NCI-H1417 (cell line): ENCODE measurements at places on chromosomes 16 and 17.
A peak's percentile ranks its signal among the peaks of the same experiment; 100 is the strongest.

GRCh38 chr17:550041-550398 is 164.6 kb downstream of the VPS53 start:
- no peak for DNase-seq

- peak; percentile 35 for DNase-seq
Observed at GRCh38 chr17:181245-182049, at the start of gene DOC2B. Gene DOC2B, minus strand, starts transcription at chr17:181650. Its CDS starts 171 bp downstream, at chr17:181479.

- DNase-seq = no peak
Observed at GRCh38 chr17:63317166-63317840, 128.8 kb downstream of the CYB561 start.

DNA sequence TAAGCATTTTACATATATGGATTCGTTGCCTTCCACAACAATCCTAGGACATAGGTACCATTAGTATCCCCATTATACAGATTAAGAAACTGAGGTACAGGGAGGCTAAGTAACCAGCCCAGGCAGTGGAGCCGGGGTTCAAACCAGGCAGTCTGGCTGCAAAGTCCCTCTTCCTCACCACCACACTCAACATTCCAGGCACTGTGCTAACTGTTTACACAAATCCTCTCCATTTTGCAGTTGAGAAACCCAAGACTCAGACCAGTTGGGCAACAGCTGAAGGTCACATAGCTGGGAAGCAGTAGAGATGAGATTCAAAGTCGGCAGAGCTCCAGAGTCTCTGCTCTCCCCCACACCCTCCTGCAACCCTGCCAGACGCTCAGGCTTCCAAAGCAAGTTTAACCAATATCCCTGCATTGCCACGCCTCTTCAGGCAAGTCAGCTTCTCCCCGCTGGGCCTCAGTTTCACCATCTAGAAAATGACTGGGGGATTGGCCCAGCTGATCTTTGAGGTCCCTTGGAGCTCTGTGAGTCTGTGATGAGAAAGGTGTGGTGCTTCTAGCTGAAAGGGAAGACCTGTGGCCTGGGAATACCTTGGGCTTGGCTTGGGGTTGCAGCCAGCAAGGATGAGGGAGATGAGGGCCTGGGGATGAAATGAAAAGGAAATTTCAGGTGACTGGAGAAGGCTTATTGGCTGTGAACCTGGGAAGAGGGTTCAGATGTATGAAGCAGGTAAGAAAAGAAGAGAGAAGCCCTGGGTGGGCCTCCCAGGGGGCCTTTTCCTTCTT is 14.0 kb downstream of the CCR7 start:
- no peak for DNase-seq

DNA sequence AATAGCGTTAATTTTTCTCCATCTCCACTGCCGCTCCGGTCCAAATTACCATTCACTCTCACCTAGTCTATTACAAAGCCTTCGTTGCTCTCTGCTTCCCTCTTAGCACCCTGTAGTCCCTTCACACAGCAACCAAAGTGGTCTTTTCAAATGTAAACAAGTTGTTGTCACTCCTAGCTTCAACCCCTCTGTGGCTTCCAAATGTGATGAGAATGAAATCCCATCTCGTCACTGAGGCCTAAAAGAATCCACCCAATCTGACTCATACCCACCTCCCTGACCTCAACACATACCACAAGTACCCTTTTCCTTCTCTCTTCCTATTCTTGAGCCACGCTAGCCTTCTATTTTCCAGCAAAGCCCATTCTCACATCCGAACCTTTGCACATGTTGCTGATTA is 2.2 kb upstream of the PELP1 start:
- no peak for DNase-seq

DNA sequence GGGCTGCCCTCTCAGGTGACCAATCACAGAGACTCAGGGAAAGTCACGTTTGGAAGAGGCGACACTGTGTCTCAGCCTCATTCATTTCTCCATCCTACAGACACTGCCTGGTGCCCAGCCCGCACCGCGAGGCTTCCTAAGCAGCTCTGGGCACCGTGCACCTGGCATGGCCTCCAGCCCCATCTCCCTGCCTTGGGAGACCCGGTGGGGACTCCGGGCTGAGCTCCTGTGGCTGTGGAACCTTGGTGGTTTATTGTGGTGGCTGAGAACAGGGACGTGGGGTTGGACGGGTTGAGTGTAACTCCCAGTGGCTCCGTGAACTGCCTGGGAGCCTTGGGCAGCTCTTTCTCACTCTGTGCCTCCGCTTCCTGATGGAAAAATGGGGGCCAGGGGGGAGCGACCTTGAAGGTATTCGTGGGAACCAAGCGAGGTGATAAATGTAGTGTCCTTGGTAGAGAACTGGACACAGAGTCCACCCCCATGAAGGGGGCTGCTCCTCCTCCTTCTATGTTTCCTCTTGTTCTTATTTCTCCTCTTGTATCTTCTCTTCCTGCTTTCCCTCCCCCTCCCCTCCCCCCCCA is 215.4 kb downstream of the SEC14L1 start:
- no peak for DNase-seq

GRCh38 chr17:40818343-40818732 is 4.1 kb downstream of the KRT10 start:
- DNase-seq = no peak

DNA sequence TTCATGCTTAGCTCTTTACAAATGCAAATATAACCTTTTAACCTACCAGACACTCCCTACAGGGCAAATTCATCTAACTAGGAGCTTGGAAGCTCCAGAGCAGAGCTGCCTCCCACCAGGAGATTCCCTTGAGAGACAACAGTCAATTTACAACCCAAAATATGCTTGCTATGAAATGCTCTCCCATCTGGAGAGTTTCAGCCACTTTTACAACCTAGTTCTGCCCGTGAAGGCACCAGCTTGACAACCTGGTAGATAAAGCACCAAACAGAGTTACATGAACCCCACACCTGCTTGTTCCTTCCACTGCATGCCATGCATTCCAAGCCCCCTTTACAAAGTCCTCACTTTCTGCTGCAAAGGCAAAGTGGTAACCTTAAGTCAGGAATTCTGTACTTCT is 215.3 kb upstream of the KIF2B start:
- DNase-seq = no peak

- DNase-seq = no peak
Observed at GRCh38 chr17:57121308-57122042, 36.4 kb downstream of the AKAP1 start.

DNA sequence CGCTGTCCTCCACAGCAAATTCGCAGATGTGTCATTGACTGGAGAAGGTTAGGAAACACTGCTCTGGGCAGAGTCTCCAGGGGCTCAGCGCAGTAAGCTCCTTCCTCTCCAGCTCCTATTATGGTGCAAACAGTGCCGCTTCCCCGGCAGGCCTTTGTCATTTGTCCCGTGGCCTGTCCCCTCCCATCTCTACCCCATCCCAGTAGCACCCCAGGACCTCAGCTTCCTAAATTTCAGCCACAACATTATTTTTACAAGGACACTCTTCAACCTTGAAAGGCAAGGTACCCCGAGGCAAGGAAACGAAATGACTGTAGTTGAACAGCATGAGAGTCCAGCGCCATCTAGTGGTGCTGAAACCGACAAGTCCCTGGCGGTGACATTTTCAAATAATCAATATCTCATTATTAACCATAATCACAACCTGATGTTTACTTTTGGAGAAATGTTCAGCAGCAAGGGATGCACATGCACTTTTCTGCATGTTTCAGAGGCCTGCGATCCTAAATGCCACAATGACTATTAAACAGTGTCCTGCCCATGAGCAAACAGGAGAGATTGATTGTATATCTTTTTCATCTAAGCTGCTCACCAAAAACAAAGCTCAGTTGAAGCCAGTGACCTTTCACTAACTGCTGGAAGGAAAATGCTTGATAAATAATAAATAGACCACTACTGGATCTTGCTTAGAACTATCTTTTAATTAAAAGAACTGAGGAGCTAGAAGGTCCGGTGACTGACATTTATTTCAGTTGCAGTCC is 16.5 kb downstream of the MRPS23 start:
- DNase-seq = peak; percentile 73

DNA sequence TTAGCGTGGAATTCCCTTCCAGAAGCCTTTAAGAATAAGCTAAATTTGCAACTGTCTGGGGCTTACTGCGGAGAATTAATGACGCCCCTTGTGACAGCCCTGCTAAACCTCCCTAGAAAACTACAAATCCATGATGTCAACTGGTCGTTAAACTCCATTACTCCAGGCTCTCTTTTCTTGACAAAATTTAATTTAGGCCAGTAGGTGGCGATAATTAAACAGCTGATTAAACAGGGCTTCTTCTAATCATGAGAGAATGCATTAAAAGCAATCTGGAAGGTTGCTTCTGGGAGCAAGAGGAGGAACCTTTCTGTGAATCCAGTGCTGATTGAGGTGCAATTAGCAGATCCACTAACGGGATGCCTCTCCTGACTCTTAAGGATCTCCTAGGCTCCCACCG is 8.1 kb upstream of the NLRP1 start:
- peak; percentile 36 for DNase-seq

- DNase-seq = no peak
Observed at GRCh38 chr17:2551493-2551892, 39.8 kb upstream of the METTL16 start.

DNA sequence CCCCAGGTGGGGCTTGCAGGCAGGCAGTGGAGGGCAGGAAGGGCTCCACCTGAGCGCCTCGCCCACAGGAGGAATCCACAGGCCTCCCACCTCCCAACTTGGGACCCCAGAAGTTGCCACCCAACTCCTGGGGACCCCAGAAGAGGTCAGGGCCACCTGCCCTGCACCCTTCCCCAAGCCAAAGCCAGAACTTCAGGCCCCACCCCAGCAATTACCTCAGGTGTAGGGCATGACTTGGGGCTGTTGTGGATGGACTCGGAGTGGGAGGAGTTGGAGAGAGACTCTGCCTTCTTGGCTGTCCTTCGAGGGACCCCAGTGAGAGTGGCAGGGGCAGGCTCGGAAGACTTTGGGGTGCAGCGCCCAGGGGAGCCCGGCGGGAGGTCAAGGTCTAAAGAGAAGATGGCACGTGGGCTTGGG is 10.5 kb downstream of the TSPOAP1 start:
- DNase-seq = no peak

DNA sequence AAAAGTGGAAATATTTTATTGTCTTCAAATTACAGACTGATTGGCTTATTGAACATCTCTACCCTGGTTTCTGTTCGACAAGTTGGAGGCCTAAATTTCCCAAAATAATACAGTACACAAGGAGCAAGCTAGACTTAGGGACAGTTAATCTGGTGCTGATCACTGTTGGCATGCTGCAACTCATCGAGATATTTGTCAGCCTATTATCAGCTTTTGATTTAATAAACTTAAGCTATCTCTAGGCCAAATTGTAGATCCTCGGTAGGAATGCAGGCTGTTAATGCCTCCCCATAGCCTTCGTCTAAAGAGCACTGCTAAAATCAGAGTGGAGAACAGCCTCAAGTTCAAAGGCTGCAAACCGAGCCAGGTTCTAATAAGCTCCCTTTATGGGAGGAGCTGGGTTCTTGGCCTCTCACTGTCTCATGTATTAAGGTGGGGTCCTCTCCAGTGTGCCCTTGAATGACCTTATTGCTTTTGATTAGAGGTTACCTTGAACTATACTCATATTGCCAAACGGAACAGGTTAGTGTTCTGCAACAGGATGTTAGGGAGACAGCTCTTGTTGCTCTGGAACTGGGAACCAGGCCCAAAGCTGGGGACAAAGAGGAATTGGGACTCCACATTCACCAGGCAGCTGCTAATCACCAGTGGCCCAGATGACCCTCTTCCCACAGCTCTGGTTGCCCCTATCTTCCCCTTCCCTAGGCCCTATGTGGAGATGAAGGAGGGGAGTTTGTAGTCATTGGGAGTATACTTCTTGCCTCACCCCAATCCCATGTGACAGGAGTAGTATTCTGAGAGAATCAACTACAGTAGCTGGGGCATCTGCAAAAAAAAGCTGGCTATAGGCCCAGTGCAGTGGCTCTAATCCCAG is 69.5 kb upstream of the NOL11 start:
- no peak for DNase-seq

- DNase-seq = no peak
Observed at GRCh38 chr16:74766729-74767128, 7.9 kb downstream of the FA2H start.

GRCh38 chr17:27733773-27734172 is 66.6 kb downstream of the NOS2 start:
- no peak for DNase-seq

- DNase-seq = no peak
Observed at GRCh38 chr17:69096541-69096940, 35.8 kb upstream of the ABCA9 start.

GRCh38 chr16:22670551-22671041 is 143.4 kb upstream of the HS3ST2 start:
- peak; percentile 20 for DNase-seq

- DNase-seq = no peak
Observed at GRCh38 chr16:27202923-27203506, 311 bp upstream of the KDM8 start.

DNA sequence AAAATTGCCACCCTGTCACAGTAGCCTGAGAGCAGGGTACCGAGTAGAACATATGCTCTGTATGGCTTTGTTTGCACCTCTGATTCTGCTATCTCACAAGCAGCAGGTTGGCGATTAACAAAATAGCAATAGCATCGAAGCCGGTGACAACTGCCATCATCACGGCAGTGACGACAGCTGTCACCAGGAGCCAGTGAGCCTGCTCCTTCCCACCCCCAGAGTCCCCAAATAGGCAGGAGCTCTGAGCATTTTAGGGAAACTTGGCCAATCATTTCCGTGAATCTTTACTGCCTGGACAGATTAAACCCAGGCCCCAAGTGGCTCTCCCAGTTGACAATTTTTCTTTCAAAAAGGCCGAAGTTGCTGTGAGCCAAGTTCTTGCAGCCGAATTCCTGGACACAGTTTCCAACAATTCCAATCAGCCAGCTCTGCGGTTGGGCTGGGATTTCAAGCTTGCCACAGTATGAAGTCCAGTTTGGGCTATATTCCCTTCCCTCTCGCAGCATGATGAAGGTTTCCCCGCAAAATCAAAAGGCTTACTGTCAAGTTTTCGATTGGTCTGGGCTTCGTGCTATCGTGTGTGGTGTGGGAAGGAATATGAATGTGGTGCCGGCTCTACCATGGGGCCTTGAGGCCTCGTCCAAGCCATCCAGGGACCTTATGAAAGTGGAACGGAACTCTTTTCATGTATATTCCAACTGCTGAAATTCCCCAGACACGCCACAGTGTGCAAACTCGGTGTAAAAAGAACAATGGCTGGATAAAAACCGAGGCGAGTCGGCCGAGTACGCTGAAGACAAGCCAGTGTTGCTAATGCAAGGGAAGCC is 186.6 kb downstream of the C16orf78 start:
- no peak for DNase-seq

GRCh38 chr16:85353839-85354685 is 241.8 kb upstream of the CIBAR2 start:
- DNase-seq = no peak

GRCh38 chr17:55641676-55642081 is 81.0 kb downstream of the TMEM100 start:
- peak; percentile 78 for DNase-seq

GRCh38 chr16:5000573-5001001 is 33.1 kb downstream of the NAGPA start:
- no peak for DNase-seq

GRCh38 chr17:47990962-47991731 is 20.2 kb downstream of the CDK5RAP3 start:
- no peak for DNase-seq
